ENCODE measurements at places on chromosomes 2 and 18.

DNA sequence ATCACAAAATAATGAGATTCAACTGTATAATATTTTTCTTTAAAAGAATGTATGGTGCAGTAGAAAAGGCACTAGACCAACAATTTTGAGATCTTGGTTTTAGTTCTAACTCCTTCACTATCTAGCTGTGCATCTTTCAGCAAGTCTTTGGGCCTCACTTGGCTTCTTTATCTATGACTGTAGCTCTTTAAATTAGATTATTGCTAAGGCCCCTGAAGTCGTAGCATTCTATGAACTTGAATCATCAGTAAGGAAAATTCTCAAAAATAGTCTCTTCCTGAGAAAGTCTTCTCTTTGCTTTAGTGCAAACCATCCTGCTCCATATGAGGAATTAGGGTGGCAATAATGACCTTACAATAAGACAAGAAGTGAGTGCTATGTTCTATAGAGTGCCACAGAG is 140.4 kb downstream of the FTCDNL1 start:
- no peak for DNase-seq

GRCh38 chr2:74834792-74835755 is 1.1 kb downstream of the HK2 start:
- DNase-seq, result peak; percentile 53

DNA sequence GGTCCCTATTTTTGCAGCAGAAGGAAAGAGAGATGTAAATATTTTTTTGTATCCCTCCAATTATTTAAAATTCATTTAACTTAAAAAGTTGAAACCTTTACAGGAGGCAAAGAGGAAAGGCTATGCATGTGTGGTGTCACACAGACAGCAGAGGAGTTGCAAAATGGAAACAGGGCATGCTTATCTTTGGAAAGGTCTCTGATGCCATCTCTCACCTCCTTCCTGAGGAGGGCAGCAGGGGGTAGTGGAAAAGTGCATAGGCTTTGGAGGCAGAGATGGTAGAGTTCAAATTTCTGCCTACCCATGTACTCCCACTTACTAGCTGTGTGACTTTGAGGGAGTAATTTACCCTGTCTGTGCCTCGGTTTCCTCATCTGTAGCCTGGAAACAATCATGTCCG is 99.6 kb upstream of the MCFD2 start:
- no peak for DNase-seq

- no peak for DNase-seq
Observed at GRCh38 chr2:112530728-112531127, 11.5 kb upstream of the POLR1B start.

DNA sequence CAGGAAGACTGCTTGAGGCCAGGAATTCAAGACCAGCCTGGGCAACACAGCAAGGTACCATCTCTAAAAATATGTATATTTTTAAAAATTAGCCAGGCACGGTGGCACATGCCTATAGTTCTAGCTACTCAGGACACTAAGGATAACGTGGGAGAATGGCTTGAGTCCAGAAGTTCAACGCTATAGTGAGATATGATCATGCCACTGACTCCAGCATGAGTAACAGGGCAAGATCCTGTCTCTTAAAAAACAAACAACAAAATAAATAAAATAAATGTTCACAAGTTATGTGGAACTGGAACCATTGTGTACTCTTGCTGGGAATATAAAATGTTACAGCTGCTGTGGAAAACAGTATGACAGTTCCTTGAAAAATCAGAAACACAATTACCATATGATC is 47.2 kb downstream of the USP34 start:
- DNase-seq, result no peak

- DNase-seq, result no peak
Observed at GRCh38 chr2:209472112-209472832, 48.4 kb downstream of the MAP2 start.

- no peak for DNase-seq
Observed at GRCh38 chr2:7437716-7438632, 520.8 kb downstream of the RNF144A start.

GRCh38 chr2:159573846-159574606 is 42.3 kb downstream of the BAZ2B start:
- DNase-seq, result no peak

DNA sequence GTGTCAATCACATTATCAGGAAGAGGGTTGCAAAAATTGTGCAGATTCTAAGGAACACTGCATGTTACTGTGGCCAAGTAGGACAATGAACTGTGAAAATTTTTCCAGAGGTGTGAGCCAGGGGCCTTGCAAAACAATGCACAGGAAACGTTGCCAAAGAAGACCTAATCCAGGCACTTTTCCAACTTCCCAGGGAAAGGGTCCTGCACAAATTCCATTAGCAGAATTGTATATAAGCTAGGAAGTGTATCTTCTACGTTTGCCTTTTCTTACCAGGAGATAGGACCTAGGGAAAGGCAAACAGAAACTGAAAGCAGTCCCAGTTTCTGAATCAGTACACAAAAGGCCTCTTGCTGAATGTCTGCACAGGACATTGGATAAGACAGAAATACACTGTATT is 1888.3 kb upstream of the CELF4 start:
- peak; percentile 87 for DNase-seq

- no peak for DNase-seq
Observed at GRCh38 chr2:202883987-202884675, 12.6 kb upstream of the ICA1L start.

- DNase-seq, result no peak
Observed at GRCh38 chr2:71674158-71674851, 220.9 kb downstream of the DYSF start.
